ENCODE measurements at places on chromosomes 3 and 15.
A peak's percentile ranks its signal among the peaks of the same experiment; 100 is the strongest.

- DNase-seq, result no peak
These were observed 64.3 kb upstream of the SGO1 start for GRCh38 chr3:20250314-20250713.

DNA sequence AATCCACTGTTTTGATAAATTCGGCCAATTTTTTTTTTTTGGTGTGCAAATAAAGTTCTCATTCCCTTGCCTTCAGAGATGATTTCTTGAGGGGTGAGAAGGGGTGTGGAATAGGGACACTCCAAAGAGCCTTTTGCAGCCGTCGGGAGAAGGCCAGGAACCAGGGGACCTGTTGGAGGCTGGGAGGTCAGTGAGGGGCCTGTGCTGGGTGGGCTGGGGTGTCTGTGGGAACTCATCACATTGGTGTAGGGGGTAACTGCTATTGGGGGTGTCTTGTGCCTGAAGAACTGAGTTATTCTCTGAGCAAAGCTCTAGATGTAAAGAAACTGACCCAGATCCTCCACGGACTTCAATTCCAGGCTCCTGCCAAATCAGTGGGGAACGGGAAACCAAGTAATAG, 13.5 kb upstream of the SKIC8 start:
- no peak for DNase-seq

GRCh38 chr15:51672155-51672687, 9.1 kb upstream of the SCG3 start:
- DNase-seq, result no peak

- DNase-seq, result no peak
These were observed 7.7 kb upstream of the DCP1A start for GRCh38 chr3:53354945-53355498.

GRCh38 chr15:69505956-69506556, 53.4 kb downstream of the RPLP1 start:
- no peak for DNase-seq

GRCh38 chr15:34773013-34773412, 18.2 kb upstream of the GJD2 start:
- DNase-seq, result no peak

GRCh38 chr15:89521605-89522004, 25.2 kb upstream of the RHCG start:
- DNase-seq, result no peak

GRCh38 chr3:189424922-189425321, 206.3 kb upstream of the TP63 start:
- DNase-seq, result no peak

DNA sequence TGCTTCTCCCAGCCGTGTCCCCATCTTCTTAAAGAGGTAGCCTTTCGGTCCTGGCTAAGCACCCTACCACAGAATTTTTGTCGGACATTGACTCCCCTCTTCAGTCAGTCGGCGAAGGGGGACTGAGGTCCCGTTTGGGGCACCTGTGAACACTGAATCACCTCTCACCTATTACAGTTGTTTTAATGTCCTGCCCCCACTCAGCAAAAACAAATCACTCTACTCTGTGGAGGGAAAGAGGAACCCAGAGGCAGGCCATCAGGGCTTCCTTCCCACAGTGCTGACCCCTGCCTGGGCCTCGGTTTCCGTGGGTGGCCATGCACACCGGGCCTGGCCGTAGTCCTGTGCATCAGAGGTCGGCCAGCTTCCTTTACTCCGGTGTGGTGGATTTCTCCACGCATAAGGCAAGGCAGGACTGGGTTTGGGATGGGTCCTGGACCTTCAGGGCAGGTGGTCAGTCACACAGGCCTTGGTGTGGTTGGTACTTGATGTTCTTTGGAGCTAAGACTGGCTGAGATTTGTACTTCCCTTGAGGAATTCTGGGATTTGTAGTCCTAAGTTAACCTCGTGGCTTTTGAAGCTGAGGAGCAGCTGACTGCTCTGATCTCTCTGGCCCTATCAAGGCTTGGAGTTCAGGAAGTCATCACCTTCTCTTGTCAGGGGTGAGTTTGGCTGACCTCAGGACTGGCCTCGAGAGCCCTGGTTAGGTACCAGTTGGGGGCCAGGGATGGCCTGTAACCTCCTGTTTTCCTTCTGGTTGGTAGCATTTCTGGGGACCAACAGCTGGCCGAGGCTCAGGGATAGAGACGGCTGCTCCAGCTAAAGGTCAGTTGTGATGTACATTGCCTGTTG, 627 bp upstream of the FAM131A start:
- peak; percentile 48 for DNase-seq

DNA sequence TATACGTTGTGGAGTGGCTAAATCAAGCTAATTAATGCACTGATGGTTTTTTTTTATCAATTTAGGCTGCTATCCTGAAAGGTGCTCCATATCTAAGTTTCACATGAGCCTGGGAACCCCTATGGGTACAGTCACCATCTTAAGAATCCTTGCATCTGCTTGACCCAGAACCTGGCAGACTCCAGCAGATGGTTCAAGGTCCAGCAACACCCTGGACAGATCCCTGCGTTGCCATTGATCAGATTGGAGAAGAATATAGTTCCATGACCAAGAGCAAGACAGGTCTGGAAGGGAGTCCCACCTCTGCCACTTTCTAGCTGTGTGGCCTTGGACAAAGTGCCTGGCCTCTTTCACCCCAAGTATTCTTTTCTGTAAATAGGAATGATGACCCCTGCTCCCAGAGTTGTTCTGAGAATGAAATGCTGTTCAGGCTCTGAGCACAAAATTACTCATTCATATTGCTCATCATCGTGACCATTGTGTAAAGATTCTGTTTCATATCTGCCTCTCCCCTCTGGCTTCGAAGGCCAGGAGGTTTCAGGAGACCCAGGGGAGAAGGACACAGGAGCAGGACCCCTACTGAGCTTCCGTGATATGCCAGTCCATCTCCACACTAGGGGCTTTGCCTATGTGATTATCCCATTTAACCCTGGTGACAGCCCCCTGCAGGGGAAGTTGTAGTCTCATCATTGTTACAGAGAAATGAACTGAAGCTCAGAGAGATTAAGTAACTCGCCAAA, 30.0 kb upstream of the TSEN2 start:
- DNase-seq, result no peak

GRCh38 chr15:85935182-85935581, 140.5 kb upstream of the KLHL25 start:
- no peak for DNase-seq

GRCh38 chr3:111238885-111239284, 167.3 kb downstream of the NECTIN3 start:
- DNase-seq, result no peak

DNA sequence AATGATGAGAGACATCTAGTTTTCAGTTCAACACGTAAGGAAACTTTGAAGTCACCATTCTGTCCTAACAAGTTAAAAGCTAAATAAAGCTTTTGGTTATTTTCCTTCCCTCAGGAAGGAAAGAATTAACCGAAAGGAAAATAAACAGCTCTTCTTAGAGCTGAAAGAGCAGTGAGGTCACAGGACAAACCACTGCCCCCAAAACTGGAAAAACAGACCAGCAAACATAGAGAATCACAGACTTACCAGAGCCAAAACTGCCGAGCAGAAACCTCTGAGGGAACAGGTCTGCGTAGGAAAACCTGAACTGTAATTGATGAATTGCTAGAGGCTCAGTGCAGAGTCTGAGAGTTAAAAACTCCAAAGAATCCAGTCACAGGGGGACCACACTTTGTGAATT, 14.7 kb downstream of the USP50 start:
- DNase-seq, result no peak

- no peak for DNase-seq
These were observed 43.5 kb upstream of the RNU6-1 start for GRCh38 chr15:67883234-67883773.

DNA sequence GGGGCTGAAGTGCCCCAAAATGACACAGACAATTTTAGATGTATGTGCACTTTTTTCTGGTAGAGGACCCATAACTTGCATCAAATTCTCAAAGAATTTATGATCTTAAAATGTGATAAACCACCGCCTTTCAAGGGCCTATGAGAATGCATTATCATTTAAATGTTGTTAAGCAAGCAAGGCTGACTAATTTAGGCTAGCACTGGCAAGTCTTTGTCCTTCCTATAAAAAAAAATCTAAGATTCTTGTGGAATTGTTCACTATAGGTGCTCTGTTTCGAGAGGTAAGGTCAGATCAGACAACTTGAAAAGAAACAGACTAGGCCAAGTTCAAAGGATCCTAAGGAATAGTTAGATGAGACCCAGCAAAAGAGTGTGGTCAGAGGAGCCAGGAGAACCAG, 128.9 kb upstream of the PHLDB2 start:
- no peak for DNase-seq

- DNase-seq, result peak; percentile 53
These were observed 41.5 kb downstream of the DLG1 start for GRCh38 chr3:197256836-197257444.

DNA sequence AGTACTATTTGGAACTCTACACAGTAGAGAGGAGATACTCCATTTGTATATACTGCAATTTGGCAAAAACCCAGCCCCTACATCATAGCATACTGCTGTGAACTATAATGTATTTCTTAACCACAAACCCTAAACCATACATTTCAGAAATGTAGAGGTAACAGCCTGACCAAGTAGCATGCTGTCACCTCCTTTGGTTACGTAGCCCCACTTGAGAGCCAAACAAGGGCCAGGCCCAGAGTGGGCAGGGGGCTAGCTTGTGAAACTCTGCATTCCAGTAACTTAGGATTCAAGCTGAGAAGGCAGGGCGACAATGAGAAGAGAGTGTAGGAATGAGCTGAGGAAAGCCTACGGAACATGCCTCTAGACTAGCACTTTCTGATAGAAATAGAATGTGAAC, 135.8 kb downstream of the GREM1 start:
- peak; percentile 87 for DNase-seq

- no peak for DNase-seq
These were observed 139.1 kb downstream of the TLE3 start for GRCh38 chr15:69958496-69959084.

DNA sequence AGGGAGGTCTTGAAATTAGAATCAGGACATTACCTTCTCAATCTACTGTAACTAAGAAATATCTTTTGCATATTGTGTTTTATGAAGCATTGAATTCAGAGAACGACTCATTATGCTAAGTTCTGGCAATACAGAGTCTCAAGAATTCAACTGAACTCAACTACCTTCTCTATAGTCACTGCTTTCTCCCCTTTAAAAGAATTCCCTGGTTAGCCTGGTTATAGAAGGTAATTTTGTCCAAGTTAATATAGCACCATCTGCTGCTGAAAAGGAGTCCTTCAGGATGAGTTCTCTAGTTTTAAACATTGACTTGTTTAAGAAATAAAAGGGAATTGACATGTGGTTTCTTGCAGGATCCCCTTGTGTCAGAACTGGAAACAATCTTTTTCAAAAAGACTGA, 60.2 kb downstream of the IL16 start:
- peak; percentile 57 for DNase-seq

- peak; percentile 17 for DNase-seq
These were observed at the start of gene CAMP for GRCh38 chr3:48222616-48223513. TSS of gene CAMP (plus strand) at chr3:48223495. CDS start at chr3:48223512, 17 bp downstream.

GRCh38 chr3:64063207-64063982, 40.1 kb upstream of the PSMD6 start:
- no peak for DNase-seq

GRCh38 chr3:46665763-46666452, 27.6 kb downstream of the ALS2CL start:
- DNase-seq, result no peak

GRCh38 chr15:63940966-63941620, 105.2 kb downstream of the DAPK2 start:
- no peak for DNase-seq

DNA sequence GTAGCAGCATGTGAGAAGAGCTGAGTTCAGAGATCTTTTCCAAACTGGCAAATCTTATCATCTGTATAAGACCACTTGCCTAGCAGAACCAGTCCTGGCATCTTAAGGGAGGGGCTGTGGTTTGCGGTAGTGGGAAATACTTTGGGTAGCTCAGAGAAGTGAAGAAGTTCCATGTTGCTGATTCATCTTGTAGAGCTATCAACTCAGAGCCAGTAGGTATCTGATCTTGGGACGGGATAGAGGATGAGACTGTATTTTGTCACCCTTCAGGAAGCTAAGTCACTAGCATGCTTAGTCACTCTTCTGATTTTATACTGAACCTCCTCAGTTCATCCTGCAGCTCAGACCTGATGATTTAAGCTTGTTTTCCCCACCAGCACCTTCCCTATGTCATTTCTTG, 211.4 kb downstream of the NR1D2 start:
- DNase-seq, result peak; percentile 92

GRCh38 chr15:88904624-88905327, 8.4 kb downstream of the MFGE8 start:
- DNase-seq, result peak; percentile 70

DNA sequence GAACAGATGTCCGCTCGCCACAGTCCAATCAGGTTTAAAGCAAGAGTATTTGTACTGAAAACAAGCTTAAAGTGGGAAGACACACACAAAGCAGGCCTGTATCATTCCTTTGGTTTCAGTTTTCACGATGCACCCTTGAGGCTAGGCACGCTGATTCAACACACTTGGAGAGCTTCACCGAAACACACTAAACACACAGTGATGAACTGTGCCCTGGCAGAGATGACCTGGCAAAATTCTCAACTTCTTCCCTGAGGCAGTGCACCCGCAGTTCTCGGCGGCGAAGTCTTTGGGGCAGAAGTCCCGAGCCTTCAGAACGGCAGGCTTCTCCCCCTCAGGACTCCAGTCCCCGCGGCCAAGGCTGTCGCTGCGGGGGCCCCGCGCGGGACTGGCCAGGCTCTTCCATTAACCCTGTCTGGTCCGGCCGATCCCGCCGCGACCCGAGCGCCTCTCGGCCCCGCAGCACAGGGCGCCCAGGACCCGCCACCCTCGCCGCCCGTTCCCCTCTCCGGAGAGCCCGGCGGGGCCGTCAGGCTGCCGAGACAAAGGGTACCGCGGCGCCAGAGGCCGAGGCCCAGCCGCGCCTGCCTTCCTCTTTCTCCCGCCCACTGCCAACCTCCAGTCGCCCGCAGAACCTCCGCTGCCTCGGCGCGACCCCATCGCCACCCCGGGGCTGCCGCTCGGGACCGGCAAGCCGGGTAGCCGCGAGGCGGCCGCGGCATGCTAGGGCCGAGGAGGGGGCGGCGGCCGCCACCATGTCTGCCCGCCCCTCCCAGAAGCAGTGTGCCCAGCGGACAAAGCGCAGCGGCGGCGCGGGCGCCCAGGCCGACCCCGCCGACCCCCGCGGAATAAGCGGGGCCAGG, 792 bp downstream of the GABPB1 start:
- peak; percentile 87 for DNase-seq

DNA sequence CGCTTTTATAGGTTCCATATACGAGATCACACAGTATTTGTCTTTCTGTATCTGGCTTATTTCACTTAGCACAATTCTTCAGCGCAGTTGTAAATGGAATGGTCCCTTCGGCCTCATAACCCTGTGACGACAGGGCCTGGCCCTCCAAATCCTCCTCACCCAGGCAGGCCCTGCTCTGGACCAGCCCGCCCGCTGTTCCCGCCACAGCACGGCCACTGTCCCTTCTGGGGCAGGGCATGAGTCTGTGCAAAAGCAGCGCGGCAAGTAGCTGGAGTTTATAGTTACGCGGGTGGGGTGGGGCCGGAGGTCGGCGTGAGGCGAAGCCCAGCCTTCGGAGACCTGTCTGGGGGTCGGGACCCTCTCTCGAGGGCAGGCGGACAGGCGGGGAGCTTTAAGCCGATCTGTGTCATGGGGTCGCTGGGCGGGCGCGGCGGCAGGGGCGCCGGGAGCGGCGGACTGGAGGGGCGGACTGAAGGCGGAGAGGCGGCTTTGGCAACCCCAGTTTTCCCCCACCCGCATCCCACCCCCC, 543 bp downstream of the ARPIN start:
- DNase-seq, result peak; percentile 13

- DNase-seq, result no peak
These were observed 43.4 kb downstream of the UMPS start for GRCh38 chr3:124773351-124774326.

Measured in fibroblast of skin of right quadriceps (primary cell).